Heart left ventricle (tissue), 16 donors: ENCODE measurements at places on chromosomes 7 and 10.
A peak's percentile ranks its signal among the peaks of the same experiment; 100 is the strongest.

GRCh38 chr10:118107541-118107940 is 60.8 kb upstream of the RAB11FIP2 start:
- DNase-seq, result no peak

- no peak for DNase-seq
Measured at GRCh38 chr7:123637878-123638277, 17.8 kb upstream of the LMOD2 start.

- DNase-seq, result no peak
Measured at GRCh38 chr7:92464515-92464914, 13.2 kb downstream of the ERVW-1 start.

- peak; percentile 31 for DNase-seq
Measured at GRCh38 chr10:84296091-84296981, 32.1 kb upstream of the CCSER2 start.

DNA sequence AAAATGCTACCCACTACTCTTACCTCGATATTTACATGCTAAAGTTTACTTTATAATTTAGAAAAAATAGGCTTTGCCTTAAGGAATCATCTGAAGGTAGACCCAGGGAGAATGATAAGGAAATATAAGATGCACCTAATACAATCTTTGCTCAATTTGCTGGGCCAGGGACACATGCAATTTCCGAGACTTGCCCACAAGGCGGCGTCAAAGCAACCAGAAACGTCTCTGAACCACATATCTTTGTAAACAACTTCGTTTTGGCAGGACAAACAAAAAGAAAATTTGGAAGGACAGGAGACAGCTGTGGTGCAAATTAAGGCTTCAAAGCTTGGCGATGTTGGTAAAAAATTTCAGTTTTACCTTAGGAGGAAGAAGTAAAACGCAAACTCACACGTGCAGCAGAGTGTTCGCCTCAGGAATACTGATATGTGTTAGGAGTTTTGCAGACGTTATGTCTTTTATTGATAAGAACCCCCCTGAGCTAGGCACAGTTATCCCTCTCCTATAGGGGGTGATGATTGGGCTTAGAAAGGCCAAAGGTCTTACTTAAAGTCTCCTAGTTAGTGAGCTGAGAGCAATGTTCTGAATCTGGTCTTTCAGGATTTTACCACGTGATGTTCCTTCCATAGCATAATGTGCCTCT is 134.3 kb downstream of the PRKCQ start:
- DNase-seq, result no peak

- DNase-seq, result no peak
Measured at GRCh38 chr10:71996592-71997371, 32.6 kb downstream of the CHST3 start.
